Neural crest cell (in vitro differentiated cells): ENCODE measurements at places on chromosomes 2 and 18. TPM values are rescaled to one million over a fixed set of nuclear protein-coding genes. Genes with fewer than 3 reads are reported as not detected.

The CCDC74B gene
- total RNA-seq = 12.6 and 13.9 TPM in 2 replicates

The ASAP2 gene
- 48.6 and 51.8 TPM in 2 replicates for total RNA-seq

The ARHGAP15 gene
- 2.8 and 3.2 TPM in 2 replicates for total RNA-seq

The LAMA3 gene
- 0.25 and 0.35 TPM in 2 replicates for total RNA-seq

The MCFD2 gene
- 78.8 and 79.8 TPM in 2 replicates for total RNA-seq

The CBLN2 gene
- 0.55 and 0.58 TPM in 2 replicates for total RNA-seq

The EVA1A gene
- total RNA-seq = 3.6 and 3.8 TPM in 2 replicates

The ICOS gene
- total RNA-seq = not detected in 2 replicates

The TCF23 gene
- total RNA-seq = not detected in 2 replicates

The SERPINE2 gene
- 34.0 and 36.0 TPM in 2 replicates for total RNA-seq

The CIB4 gene
- total RNA-seq = not detected in 2 replicates

The ANKRD36C gene
- 43.5 and 46.2 TPM in 2 replicates for total RNA-seq

The QPCT gene
- not detected in 2 replicates for total RNA-seq

The CENPA gene
- 34.5 and 35.1 TPM in 2 replicates for total RNA-seq

The MAPK4 gene
- 9.1 and 9.3 TPM in 2 replicates for total RNA-seq

The PDCD1 gene
- not detected in 2 replicates for total RNA-seq

The BARD1 gene
- 35.0 and 40.4 TPM in 2 replicates for total RNA-seq

The LIMS2 gene
- 7.6 and 8.8 TPM in 2 replicates for total RNA-seq

The PDE1A gene
- total RNA-seq = 27.4 and 27.8 TPM in 2 replicates

The TUBB8B gene
- not detected in 2 replicates for total RNA-seq

The GALNT14 gene
- 1.4 and 1.5 TPM in 2 replicates for total RNA-seq

The RASGRP3 gene
- 0.07 TPM in 1 of 2 replicates, not detected in the other for total RNA-seq

The KIAA2012 gene
- total RNA-seq = 0.07 and 0.34 TPM in 2 replicates

The TUBA4B gene
- not detected in 2 replicates for total RNA-seq

The MYCN gene
- 144 and 149 TPM in 2 replicates for total RNA-seq
